ENCODE measurements at places on chromosomes 11 and 22.

DNA sequence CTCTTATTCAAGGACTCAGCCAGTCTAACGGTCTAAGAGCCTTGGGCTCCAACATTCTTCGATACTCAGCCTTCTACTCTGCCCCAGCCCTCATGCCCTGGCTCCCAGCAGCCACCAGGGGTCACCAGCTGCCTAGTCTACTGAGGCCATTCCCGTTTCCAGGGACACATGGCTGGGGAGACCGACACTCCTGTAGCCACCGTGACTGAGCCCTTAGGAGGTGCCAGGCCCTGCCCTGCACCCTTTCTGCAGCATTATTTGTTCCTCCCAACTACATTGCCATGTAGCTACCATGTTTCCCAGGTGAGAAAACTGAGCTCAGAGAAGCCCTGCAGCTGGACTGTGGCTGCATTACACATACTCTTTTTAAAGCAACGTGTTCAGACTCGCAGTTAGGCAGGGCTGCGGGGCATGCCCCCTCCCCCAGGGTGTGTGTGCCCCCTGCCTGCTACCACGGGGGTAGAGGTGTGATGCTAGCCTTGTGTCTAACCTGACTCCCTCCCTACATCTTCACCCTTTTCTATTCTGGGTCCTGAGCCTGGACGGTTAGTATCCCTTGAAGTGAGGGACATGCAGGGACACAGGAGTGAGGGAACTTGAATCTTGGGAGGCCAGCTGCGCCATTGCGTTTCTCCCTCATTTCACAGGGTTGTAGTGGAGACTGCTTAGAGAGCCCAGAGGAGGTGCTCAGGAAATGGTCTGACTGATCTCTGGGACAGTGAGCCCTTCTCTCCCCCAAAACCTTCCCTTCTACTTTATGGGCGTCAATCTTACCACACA lies 17.5 kb downstream of the ATG16L2 start:
- no peak for DNase-seq

- DNase-seq: no peak
Observed at GRCh38 chr11:119839476-119840133, 110.6 kb upstream of the NECTIN1 start.

- DNase-seq: no peak
Observed at GRCh38 chr22:45518580-45518991, 15.9 kb downstream of the FBLN1 start.

DNA sequence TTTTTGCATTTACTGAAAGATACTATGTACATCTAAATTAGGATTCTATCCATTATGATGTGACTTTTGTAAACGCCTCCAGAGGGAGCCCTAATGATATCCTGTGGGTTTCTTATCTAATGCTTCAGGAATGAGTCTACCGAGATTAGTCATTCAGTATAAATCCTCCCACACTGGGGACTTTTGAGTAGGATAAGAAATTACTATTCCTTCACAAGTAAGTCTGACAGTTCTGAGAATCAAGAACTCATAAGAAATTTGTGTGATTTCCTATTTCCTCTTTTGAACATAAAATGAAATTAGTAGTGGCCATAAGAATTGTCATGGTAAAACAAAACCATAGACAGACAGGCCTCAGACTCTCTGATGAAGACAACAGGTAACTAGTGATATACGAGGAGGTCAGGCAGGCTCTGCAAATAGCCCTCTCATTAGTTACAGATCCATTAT lies 10.0 kb upstream of the OR5M1 start:
- DNase-seq: no peak

Measured in renal cortex interstitium (tissue), 15 donors.